ENCODE measurements at places on chromosomes 1 and 21. TPM values are rescaled to one million over a fixed set of nuclear protein-coding genes. Genes with fewer than 3 reads are reported as not detected.

- DNase-seq: peak; percentile 44
- no peaks in the 10 kb centered on the region for H3K27me3 ChIP-seq
- H3K27ac ChIP-seq: no peak overlapping the region
- no peak overlapping the region for H3K4me3 ChIP-seq
- H3K4me1 ChIP-seq: no peaks in the 10 kb centered on the region
- H3K36me3 ChIP-seq: no peaks in the 10 kb centered on the region
Measured at GRCh38 chr1:29849038-29849750, 612.9 kb downstream of the PTPRU start.

Gene RORC
- 70.4 TPM for total RNA-seq

GRCh38 chr1:152039886-152040285, 3.1 kb upstream of the S100A11 start:
- no peak overlapping the region for H3K27ac ChIP-seq
- DNase-seq: no peak

- no peak overlapping the region for H3K27ac ChIP-seq
- H3K4me1 ChIP-seq: no peaks in the 10 kb centered on the region
- H3K27me3 ChIP-seq: no peaks in the 10 kb centered on the region
- H3K4me3 ChIP-seq: no peak overlapping the region
- no peak for DNase-seq
Measured at GRCh38 chr21:20783611-20784010, 214.6 kb upstream of the NCAM2 start.

GRCh38 chr1:31626223-31627207, 9.0 kb downstream of the HCRTR1 start:
- no peak overlapping the region for H3K4me3 ChIP-seq
- no peaks in the 10 kb centered on the region for H3K36me3 ChIP-seq
- H3K27ac ChIP-seq: peak overlapping the region; percentile 60
- H3K4me1 ChIP-seq: peaks cover 27% of the 10 kb centered on the region
- no peaks in the 10 kb centered on the region for H3K27me3 ChIP-seq

Gene CLCA1
- 0.12 TPM for total RNA-seq

Gene SELL
- 0.87 TPM for total RNA-seq

DNA sequence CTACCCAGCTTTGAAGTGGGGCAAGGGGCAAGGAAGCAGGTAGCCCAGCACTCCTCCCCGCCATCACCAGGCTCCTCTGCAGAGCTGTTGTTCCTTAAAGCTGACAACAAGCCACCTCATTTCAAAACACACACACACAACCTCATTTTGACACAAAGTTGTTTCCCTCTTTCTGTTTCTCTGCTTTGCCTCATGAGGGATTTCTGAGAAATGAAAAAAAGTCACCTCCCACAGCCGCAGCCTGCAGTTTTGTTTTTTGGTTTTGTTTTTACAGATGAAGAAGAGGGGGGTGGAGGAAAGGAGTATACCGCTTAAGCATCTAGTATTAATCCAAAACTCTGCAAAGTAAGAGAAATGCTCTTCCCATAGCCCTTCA, 12.1 kb downstream of the MCL1 start:
- no peaks in the 10 kb centered on the region for H3K36me3 ChIP-seq
- peak overlapping the region; percentile 26 for H3K4me3 ChIP-seq
- no peaks in the 10 kb centered on the region for H3K27me3 ChIP-seq
- H3K4me1 ChIP-seq: peaks cover 77% of the 10 kb centered on the region
- H3K27ac ChIP-seq: peak overlapping the region; percentile 97
- DNase-seq: no peak

DNA sequence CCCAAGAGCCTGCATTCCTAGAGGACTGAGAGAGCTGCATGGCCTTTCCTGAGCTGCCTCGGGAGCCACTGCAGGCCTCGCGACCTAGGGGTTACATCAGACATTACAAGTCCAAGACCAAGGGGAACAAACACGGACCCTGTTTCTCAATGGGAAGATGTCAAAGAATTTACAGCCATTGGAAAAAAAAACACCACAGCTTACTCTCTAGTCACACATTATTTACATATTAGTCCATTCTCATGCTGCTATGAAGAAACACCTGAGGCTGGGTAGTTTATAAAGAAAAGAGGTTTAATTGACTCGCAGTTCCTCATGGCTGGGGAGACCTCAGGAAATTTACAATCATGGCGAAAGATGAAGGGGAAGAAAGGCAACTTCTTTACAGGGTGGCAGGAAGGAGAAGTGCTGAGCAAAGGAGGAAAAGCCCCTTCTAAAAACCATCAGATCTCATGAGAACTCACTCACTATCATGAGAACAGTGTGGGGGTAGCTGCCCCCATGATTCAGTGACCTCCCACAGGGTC, 8.4 kb upstream of the PRMT2 start:
- no peaks in the 10 kb centered on the region for H3K36me3 ChIP-seq
- no peak overlapping the region for H3K4me3 ChIP-seq
- H3K4me1 ChIP-seq: peaks cover 3% of the 10 kb centered on the region
- no peaks in the 10 kb centered on the region for H3K27me3 ChIP-seq

GRCh38 chr1:47569681-47570470, 132.0 kb downstream of the FOXD2 start:
- peak; percentile 76 for DNase-seq
- H3K27me3 ChIP-seq: no peaks in the 10 kb centered on the region
- no peaks in the 10 kb centered on the region for H3K36me3 ChIP-seq
- no peak overlapping the region for H3K27ac ChIP-seq

DNA sequence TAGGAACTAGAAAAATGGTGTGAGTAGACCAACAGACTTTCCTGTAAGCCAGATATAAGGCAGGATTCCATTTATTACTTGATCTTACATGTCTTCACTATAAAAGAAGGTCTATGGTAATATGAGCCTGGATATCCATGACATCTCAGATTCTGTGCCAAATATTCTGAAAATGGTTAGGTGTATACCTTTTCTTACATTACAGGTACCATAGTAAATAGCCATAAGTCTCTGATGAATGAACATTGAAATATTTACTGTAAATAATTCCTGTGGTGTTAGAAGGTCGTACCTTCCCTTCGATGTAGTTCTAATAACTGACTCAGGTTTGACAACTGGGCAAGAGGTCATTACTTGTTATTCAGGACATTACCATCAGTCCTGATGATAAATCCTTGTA, 657.9 kb downstream of the BRINP3 start:
- DNase-seq: no peak
- H3K27me3 ChIP-seq: no peaks in the 10 kb centered on the region
- H3K27ac ChIP-seq: no peak overlapping the region
- no peaks in the 10 kb centered on the region for H3K4me1 ChIP-seq
- no peak overlapping the region for H3K4me3 ChIP-seq

GRCh38 chr1:37540036-37540785, 13.9 kb downstream of the SNIP1 start:
- peaks cover 2% of the 10 kb centered on the region for H3K4me1 ChIP-seq
- no peaks in the 10 kb centered on the region for H3K36me3 ChIP-seq
- no peak for DNase-seq
- no peak overlapping the region for H3K27ac ChIP-seq

GRCh38 chr1:7011826-7012225, 226.6 kb downstream of the CAMTA1 start:
- no peaks in the 10 kb centered on the region for H3K27me3 ChIP-seq
- no peak overlapping the region for H3K4me3 ChIP-seq
- peaks cover 7% of the 10 kb centered on the region for H3K4me1 ChIP-seq
- H3K27ac ChIP-seq: no peak overlapping the region
- no peak for DNase-seq

- H3K27ac ChIP-seq: no peak overlapping the region
- H3K4me3 ChIP-seq: no peak overlapping the region
- no peaks in the 10 kb centered on the region for H3K27me3 ChIP-seq
- H3K4me1 ChIP-seq: peaks cover 8% of the 10 kb centered on the region
- no peaks in the 10 kb centered on the region for H3K36me3 ChIP-seq
Measured at GRCh38 chr1:156371553-156372264, 2.7 kb downstream of the RHBG start.

Gene EDARADD
- total RNA-seq: 3.9 TPM

Gene FCER1G
- 13.3 TPM for total RNA-seq

DNA sequence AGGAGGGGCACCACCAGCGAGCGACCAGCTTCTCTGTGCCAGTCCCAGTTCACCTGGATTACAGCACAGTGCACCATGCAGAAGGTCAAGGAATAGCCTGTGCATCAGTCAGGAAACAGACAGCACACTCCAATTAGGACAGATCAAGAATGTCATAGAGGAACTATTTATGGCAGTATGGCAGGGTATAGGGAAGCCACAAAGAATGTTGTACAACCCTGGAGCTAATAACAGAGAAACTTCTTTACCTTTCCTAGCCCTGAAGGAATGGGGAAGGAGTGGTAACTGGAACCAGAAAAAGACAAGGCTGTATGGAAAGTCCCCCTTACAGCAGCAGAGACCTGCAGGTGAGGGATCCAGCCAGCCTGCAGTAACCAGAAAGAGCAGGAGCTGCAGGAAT, 87.8 kb upstream of the USP24 start:
- no peak overlapping the region for H3K27ac ChIP-seq
- H3K27me3 ChIP-seq: no peaks in the 10 kb centered on the region
- H3K4me1 ChIP-seq: no peaks in the 10 kb centered on the region
- no peak for DNase-seq
- no peaks in the 10 kb centered on the region for H3K36me3 ChIP-seq

Gene ATP6V1G3
- total RNA-seq: not detected

GRCh38 chr21:36902793-36903192, 63.7 kb downstream of the HLCS start:
- H3K27ac ChIP-seq: no peak overlapping the region
- no peaks in the 10 kb centered on the region for H3K36me3 ChIP-seq
- no peaks in the 10 kb centered on the region for H3K27me3 ChIP-seq
- no peak overlapping the region for H3K4me3 ChIP-seq
- H3K4me1 ChIP-seq: no peaks in the 10 kb centered on the region

DNA sequence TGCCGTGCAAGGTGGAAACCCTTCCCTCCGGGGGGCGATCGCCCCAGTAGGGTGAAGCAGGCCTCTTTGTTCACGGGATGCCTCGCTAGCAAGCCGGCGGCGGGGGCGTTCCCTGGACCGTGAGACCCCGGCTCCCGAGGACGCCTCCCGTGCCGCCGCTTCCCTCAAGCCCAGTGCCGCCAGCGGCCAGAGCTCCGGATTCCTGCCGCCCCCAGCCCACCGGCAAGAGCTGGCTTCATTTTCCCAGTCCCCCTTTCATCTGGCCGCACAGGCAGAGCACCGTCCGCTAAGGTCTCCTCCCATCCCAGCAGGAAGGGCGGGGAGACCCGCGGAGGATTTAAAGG, 16.3 kb downstream of the IER5 start:
- peaks cover 57% of the 10 kb centered on the region for H3K4me1 ChIP-seq
- H3K27me3 ChIP-seq: no peaks in the 10 kb centered on the region
- no peaks in the 10 kb centered on the region for H3K36me3 ChIP-seq
- peak; percentile 41 for DNase-seq

Gene POU3F1
- total RNA-seq: 6.8 TPM

GRCh38 chr1:116373431-116374352, 648 bp downstream of the ATP1A1 start:
- H3K4me3 ChIP-seq: peak overlapping the region; percentile 99
- peak overlapping the region; percentile 97 for H3K27ac ChIP-seq
- peak; percentile 69 for DNase-seq
- no peaks in the 10 kb centered on the region for H3K36me3 ChIP-seq
- no peaks in the 10 kb centered on the region for H3K27me3 ChIP-seq
- peaks cover 40% of the 10 kb centered on the region for H3K4me1 ChIP-seq

Gene SYCP1
- 66.5 TPM for total RNA-seq

GRCh38 chr1:84365225-84366221, 32.8 kb upstream of the DNASE2B start:
- H3K4me1 ChIP-seq: no peaks in the 10 kb centered on the region
- H3K27ac ChIP-seq: no peak overlapping the region
- H3K27me3 ChIP-seq: no peaks in the 10 kb centered on the region
- no peak overlapping the region for H3K4me3 ChIP-seq
- no peaks in the 10 kb centered on the region for H3K36me3 ChIP-seq

Gene NPR1
- 2.5 TPM for total RNA-seq

DNA sequence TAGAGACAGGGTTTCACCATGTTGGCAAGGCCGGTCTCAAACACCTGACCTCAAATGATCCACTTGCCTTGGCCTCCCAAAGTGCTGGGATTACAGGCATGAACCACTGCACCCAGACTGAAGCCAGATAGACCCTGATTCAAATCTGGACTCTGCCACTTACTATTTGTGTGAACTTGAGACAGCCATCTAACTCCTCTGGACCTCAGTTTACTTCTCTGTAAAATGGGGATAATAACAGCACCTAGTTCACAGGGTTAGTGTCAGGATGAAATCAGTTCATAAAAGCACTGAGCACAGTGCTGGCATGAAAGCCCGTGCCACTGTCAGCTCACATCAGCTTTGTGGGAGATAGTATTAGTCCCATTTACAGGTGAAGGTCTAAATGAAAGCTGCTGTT, 28.5 kb downstream of the RAB3B start:
- H3K36me3 ChIP-seq: no peaks in the 10 kb centered on the region
- no peaks in the 10 kb centered on the region for H3K4me1 ChIP-seq
- H3K4me3 ChIP-seq: no peak overlapping the region
- H3K27ac ChIP-seq: no peak overlapping the region
- no peaks in the 10 kb centered on the region for H3K27me3 ChIP-seq

- no peaks in the 10 kb centered on the region for H3K36me3 ChIP-seq
- peak; percentile 92 for DNase-seq
- no peak overlapping the region for H3K27ac ChIP-seq
- no peaks in the 10 kb centered on the region for H3K27me3 ChIP-seq
- no peak overlapping the region for H3K4me3 ChIP-seq
Measured at GRCh38 chr1:156090840-156091188, 8.5 kb upstream of the MEX3A start.

DNA sequence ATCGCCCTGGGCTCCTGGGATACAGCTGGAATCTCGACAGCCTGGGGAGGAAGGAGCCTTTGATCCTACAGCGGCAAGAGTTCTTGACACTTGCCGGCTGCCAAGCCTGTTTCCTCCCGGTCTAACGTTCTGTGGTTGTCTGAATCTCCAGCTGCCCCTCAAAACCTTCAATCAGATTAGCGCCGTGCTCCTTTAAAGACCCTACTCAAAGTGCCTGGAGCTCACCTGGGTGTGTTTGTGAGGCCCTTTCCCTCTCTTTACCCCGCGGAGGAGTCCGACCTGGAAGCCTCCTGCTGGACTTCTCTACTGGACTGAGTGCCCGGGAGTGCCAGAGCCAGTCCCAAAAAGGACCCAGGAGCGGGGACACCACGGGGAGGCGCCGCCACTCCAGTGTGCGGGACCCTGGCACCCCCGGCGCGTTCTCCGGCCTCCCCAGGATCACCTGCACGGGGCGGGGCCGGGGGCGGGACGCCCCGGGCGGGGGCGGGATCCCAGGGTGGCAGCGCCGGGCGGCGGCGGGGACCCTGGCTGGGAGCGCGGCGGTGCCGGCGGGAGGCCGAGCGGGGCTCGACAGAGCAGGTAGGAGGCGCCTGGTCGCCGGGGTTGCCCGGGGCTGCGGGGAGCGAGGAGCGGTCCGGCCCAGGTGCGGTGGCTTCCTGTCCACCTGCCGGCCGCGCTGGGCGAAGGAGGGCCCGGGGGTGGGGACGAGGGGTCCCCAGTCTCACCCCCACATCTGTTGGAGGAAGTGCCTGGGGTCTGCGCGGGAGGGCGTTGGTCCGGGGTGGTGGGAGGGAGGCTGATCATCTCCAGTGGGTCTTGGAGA, at the start of gene NCMAP:
Gene NCMAP, plus strand, starts transcription at position 497 of the 823 bp plus-strand sequence. CDS start 39,344 bp downstream, outside the sequence.
- peak; percentile 36 for DNase-seq
- peak within 1 kb of the TSS; percentile 9 for H3K4me3 ChIP-seq
- H3K27ac ChIP-seq: no peak within 1 kb of the TSS
- H3K27me3 ChIP-seq: no peaks in the 10 kb centered on the region

Data from testis (tissue), 5 donors.